ENCODE measurements at places on chromosomes 7 and 10.

DNA sequence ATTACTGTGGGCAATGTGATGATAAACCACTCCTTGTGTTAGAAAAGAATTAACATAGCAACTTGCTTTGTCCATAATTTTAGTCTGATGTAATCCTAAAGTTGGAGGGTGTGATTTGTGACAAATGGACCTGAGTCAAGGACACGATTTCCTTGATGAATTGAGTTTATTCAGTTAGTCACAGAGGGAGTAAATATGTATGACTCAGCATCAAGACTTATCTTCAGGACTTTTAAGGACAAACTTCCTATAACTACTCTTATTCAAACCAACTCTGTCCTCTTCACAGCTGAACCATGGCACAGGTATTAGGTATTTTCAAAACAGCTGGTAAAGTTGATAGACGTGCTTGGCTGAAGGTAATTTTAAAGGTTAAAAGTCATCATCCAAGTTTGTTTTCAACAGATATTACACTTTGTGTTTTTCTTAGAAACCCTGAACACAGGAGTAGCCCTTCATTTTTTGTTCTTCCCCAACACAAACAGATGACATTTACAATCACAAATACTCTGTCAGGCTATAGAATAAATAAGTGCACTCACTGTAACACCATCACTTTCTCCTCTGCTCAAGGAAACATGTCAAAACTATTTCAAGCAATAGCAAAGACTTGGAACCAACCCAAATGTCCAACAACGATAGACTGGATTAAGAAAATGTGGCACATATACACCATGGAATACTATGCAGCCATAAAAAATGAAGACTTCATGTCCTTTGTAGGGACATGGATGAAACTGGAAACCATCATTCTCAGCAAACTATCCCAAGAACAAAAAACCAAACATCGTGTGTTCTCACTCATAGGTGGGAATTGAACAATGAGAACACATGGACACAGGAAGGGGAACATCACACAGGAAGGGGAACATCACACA is 54.5 kb downstream of the COA1 start:
- DNase-seq: peak; percentile 93

- no peak for DNase-seq
Measured at GRCh38 chr7:2231992-2232765, 566 bp downstream of the MAD1L1 start.

DNA sequence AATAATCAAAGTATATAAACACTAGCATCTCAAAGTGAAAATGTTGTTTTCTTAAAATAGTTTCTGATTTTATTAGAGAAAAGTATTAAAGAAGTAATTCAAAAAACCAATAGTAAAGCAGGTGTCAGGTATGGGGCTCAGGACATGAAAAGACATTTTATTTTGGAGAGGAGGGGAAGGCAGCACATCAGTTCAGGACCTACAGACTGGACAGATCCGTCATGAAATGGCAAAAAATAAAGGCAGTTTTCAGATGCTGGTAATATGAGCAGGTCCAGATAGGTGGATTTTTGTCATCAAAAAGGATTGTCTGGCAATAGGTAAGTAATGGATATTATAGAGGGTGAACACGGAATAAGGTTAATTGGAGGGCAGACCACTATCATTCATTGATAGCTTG is 49.0 kb downstream of the GRM3 start:
- DNase-seq: no peak

- no peak for DNase-seq
Measured at GRCh38 chr7:49718760-49719159, 54.7 kb upstream of the VWC2 start.

GRCh38 chr10:48455392-48456151 is 149.1 kb downstream of the MAPK8 start:
- no peak for DNase-seq

Data from kidney epithelial cell (primary cell).